Upper lobe of right lung (tissue), 1 donor: ENCODE measurements at places on chromosomes 16 and 17. TPM values are rescaled to one million over a fixed set of nuclear protein-coding genes. Genes with fewer than 3 reads are reported as not detected.

GID4 gene
- total RNA-seq, result 11.6 TPM

VWA3A gene
- total RNA-seq, result 2.6 TPM

DNA sequence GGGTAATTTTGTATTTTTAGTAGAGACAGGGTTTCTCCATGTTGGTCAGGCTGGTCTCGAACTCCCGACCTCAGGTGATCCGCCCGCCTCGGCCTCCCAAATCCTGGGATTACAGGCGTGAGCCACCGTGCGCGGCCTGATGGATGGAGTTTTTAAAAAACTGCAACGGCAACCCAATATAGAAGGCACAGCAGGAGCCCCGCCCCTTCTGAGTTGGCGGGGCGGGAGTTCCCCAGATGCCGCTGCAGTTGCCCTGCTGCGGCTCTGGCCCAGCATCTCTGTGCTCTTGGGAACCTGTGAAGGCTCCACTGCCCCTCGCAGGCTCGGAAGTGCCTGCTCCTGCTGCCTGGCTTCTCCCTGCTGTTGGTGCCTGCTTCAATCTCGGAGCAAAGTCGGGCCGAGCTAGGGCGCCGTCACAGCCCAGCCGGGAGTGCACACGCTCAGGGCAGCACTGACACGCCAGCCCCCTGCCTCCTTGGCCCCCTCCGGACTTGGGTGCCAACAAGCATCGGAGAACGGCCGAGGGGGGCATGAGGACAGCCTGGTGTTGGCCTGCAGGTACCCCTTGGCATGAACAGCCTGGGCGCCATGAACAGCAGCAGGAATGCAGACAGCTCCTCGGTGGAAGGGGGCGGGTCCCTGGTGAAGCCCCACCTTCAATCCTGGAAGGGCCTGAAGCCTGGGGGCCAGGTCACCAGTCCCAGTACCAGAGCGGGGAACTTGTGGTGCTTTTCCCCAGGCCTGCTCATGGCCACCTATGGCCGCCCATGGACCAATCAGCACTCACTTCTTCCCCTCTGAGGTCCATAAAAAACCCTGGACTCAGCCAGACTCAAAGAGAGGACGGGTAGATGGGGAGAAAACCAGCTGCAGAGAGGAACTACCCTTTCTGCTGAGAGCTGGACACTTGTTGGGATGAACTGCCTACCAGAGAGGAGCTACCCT, 2.3 kb upstream of the NT5M start:
- no peak overlapping the region for H3K27ac ChIP-seq
- DNase-seq, result peak; percentile 73
- peak overlapping the region; percentile 35 for H3K4me3 ChIP-seq
- no peaks in the 10 kb centered on the region for H3K36me3 ChIP-seq
- no peaks in the 10 kb centered on the region for H3K27me3 ChIP-seq

RNFT1 gene
- 30.1 TPM for total RNA-seq

DNA sequence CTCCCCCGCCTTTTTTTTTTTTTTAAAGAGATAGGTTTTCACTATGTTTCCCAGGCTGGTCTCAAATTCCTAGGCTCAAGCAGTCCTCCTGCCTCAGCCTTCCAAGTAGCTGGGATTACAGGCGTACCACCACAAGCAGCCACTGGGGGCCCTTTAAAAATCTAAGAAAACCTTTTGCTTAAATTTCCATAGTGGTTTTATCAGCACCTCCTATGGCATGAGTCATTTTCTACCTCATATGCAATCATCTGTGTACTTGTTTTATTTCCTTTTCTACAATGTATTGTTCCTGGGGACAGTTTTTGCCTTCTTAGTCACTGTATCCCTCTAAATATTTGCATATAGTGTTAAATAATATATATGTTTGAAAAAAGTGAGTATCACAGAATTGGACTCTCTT, 29.2 kb downstream of the GNA13 start:
- H3K27me3 ChIP-seq, result no peaks in the 10 kb centered on the region
- H3K27ac ChIP-seq, result no peak overlapping the region
- H3K4me1 ChIP-seq, result peaks cover 39% of the 10 kb centered on the region
- no peaks in the 10 kb centered on the region for H3K36me3 ChIP-seq
- DNase-seq, result no peak

- no peaks in the 10 kb centered on the region for H3K36me3 ChIP-seq
- DNase-seq, result no peak
- H3K27me3 ChIP-seq, result no peaks in the 10 kb centered on the region
- H3K4me1 ChIP-seq, result peaks cover 4% of the 10 kb centered on the region
- peak overlapping the region; percentile 67 for H3K4me3 ChIP-seq
Observed at GRCh38 chr17:49762151-49762941, 1.6 kb downstream of the FAM117A start.

DNA sequence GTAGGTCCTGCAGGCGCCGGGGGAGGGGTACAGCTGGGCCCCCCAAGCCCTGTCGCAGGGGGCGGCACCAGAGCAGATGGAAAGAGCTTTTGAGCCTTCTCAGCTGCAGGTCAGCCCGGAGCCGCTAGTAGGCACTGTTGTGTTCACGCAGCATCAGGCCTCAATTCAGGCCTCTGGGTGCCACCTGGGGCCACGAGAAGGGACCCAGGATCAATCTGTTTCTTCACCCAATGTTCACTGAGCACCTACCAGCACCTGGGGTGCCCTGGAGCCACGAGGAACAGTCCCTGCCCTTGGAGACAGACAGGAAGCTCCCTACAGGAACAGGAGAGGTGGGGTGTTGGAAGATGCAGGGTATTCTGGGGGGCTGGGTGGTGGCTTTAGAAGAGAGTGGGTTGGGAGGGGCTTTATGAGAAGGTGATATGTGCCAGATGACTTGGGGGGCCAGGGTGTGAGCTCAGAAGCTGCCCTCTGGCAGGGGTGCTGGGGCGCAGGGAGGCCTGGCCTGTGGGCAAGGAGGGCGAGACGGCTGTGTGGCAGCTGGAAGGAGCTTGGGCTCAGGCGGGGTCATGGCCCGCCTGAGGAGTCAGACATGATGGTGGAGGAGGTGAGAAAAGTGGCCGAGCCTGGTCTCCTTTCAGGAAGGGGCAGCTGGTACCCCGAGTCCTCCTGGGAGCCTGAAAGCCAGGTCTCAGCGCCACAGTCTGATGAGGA, 121.9 kb upstream of the GSE1 start:
- no peak for DNase-seq
- peaks cover 22% of the 10 kb centered on the region for H3K4me1 ChIP-seq
